H54 (cell line): ENCODE measurements at places on chromosomes 1 and 21.

GRCh38 chr1:53892911-53893310 lies 1.1 kb upstream of the DIO1 start:
- no peak for DNase-seq

- no peak for DNase-seq
Observed at GRCh38 chr1:234720709-234721441, 110.9 kb upstream of the IRF2BP2 start.

DNA sequence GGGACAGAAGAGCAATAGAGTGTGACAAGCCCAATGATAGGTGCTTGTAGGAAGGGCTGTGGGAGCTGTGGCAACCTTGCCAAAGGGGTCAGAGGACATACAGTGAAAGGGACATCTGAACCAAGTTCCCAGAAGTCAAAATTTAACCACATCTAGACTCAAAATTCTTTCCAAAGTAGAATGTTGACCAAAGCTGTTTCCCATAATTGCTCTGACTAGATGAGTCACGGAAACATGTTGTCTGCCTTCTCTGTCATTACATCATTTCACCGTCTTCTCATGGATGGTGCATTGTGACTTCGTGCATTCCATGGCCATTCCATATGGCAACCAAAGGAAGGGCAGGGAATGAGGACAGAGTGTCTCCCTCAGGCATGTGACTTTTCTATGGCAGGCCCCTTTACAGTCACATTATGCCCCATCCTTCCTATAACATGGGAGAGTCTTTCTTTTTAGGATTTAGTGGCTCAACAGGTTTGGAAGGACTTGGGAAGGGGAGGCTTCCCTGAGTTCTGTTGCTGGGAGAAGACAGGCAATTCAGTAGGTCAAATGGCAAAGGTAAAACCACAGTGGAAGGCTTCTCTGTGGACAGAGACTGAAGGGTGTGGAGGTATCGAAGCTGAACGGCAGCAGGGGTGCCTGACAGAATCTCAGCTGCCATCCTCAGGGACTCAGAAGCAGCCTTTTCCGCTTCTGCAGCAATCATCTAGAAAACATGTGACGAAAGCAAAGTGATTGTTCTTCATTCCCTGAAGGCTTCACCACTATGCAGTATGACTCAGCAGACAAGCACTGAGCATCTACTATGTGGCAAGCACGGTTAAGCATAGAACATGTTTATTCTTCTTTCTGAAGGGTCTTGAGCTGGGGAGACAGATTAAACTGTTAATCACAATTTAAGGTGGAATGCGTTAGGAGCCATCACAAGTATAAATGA lies 24.7 kb downstream of the NPHS2 start:
- peak; percentile 14 for DNase-seq

GRCh38 chr1:43547538-43548072 lies 16.9 kb downstream of the PTPRF start:
- no peak for DNase-seq

GRCh38 chr1:221327954-221328353 lies 413.9 kb downstream of the DUSP10 start:
- no peak for DNase-seq

GRCh38 chr1:199151634-199152425 lies 513.0 kb downstream of the PTPRC start:
- no peak for DNase-seq

DNA sequence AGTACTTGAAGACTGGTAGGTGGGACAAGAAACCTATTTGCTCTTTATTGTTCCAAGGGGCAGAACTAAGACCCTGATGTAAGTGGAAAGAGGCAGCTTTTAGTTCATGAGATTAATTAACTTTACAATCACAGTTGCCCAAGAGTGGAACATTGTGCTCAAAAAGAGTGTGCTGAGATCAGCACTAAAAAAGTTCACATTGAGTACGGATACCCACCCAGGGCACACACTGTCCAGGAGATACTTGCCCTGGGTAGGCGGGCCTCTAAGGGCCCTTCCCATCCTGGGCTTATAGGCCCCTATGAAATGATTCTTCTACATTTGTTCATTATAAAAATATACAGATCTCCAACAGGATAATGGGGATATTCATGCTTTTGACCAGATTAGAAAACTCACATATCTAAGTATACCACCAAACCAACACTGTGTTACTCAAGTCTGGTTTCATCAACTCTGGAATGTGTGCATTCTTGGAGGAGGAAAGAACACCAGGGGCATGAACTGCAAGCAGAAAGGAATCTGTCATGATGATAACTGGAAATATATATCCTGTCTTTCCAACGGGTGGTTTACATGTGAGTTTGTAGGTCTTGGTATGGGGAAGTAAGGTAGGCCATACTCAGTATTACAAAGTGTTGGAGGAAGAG lies 626.2 kb downstream of the SMYD3 start:
- no peak for DNase-seq

- no peak for DNase-seq
Observed at GRCh38 chr1:26459148-26459547, 13.1 kb upstream of the HMGN2 start.

DNA sequence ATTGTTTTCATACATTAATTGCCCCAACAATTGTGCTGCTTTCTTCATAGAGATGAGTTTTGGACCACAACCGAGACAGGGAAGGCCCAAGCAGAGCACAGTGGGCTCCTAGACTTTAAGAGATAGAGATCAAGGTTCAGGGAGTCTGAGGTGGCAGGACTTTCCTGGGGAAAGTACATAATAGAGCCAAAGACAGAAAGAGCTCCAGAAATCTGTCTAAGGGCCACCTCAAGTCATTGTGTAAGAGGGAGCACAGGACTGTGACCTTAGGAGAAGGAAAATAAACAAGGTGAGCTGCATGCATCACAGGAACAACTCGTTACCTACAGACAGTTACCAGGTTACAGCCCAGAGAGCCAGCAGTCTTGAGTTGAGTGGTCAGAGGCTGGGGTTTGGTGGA lies 41.3 kb upstream of the CR2 start:
- no peak for DNase-seq

DNA sequence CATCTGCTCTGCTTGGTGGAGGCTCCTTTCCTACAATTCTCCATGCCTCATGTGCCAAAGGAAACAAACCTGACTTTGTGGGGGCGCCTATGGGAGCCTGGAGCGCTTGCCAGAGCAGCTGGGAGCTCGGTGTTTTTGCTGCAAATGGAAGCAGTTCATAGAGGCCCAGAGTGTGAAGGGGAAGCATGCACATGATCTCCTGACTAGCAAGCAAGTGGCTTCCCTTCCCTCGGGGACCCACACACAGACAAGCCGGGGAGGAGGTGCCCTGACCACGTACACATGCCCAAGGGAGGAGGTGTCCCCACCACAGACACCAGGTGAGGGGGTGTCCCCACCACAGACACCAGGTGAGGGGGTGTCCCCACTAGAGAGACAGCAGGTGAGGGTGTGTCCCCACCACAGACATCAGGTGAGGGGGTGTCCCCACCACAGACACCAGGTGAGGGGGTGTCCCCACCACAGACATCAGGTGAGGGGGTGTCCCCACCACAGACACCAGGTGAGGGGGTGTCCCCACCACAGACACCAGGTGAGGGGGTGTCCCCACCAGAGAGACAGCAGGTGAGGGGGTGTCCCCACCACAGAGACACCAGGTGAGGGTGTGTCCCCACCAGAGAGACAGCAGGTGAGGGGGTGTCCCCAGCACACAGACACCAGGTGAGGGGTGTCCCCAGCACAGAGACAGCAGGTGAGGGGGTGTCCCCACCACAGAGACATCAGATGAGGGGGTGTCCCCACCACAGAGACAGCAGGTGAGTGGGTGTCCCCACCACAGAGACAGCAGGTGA lies 106.8 kb downstream of the CRYAA start:
- no peak for DNase-seq

DNA sequence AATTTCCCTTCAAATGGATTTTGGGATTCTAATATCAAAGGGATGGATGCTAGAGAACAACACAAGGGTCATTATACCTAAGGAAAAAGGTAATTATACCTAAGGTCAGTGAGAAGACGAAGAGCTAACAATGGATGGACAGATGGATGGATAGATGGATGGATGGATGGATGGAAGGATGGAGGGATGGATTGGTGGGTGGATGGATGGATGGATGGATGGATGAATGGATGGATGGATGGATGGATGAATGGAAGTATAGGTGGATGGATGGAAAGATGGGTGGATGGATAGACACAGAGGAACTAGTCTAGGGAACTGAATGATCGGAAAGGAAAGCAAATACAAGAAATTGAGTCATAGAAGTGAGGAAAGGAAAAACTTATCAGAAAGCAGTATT lies 34.0 kb downstream of the SLC35F3 start:
- DNase-seq, result no peak

GRCh38 chr1:77857552-77857951 lies 30.9 kb upstream of the NEXN start:
- no peak for DNase-seq

DNA sequence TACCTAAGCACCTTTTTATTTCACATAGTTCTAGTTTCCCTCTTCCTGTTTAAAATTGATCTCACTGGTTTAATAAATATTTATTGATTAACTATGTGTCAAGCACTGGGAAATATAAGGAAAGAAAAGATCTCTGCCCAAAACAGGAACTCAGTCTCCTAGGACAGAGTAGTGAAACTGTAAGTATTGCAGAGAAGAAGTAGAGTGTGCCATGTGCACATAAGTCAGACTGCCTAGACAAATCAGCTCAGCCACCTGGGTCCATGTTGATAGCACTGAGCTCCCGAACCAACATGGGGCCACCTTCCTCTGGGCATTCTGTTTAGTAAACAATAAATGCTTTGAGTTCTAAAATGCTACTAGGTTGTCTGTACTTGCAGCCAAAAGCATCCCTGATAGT lies 9.8 kb upstream of the SSX2IP start:
- DNase-seq, result no peak

- DNase-seq, result no peak
Observed at GRCh38 chr1:172628401-172628800, 30.5 kb upstream of the FASLG start.

DNA sequence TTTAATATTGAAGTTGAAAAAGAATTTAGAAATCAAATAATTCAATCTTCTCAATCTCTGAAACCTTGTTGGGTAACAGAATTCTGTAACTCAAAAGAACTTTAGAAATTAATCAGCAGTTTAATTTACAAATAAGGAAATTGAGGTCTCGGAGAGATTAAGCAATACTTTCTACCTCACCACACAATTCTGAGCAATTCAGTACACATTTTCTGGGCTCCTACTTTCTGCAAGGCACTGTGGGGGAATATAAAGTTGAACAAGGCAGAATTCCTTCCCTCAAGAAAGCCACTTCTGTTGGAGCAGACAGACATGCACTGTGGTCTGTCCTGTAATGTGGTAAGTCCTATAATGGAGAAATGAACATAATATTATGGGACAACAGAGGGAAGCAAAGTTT lies 47.7 kb downstream of the MEF2D start:
- no peak for DNase-seq

- DNase-seq, result no peak
Observed at GRCh38 chr1:12158357-12159092, 8.3 kb upstream of the TNFRSF1B start.

DNA sequence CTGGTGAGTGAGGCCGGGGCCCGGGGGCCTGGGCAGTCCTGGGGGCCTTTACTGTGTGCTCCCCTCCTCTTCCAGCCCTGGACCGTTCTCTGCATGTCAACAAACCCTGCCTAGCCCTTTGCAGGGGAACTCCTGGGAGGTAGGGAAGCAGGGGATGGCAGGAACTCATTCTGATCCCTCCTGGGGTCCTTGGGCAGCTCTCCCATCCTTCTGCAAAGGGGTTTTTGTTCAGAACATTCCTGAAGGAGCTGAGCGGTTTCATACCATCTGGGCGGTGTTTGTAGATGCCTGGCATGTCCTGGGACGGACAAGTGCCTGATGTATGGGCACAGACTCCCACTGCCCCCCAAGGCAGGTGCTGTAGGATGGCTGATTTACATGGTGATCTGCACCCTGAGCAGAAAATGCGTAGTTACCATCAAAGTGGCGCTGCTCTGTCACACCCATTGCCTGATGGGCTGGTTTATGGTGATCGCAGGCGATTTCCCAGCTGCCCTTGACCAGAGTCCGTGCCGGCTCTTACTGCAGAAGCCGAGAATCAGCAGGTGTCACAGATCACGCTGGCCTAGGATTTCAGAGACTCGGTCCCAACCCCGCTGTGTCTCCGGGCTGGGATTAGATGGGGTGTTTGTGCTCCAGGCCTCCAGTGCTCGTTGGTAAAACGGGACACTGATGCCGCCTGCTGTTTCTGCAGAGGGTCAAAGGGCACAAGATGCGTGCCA lies 71.6 kb upstream of the TRAPPC10 start:
- DNase-seq, result no peak

GRCh38 chr1:184745929-184746638 lies 8.6 kb downstream of the EDEM3 start:
- no peak for DNase-seq

DNA sequence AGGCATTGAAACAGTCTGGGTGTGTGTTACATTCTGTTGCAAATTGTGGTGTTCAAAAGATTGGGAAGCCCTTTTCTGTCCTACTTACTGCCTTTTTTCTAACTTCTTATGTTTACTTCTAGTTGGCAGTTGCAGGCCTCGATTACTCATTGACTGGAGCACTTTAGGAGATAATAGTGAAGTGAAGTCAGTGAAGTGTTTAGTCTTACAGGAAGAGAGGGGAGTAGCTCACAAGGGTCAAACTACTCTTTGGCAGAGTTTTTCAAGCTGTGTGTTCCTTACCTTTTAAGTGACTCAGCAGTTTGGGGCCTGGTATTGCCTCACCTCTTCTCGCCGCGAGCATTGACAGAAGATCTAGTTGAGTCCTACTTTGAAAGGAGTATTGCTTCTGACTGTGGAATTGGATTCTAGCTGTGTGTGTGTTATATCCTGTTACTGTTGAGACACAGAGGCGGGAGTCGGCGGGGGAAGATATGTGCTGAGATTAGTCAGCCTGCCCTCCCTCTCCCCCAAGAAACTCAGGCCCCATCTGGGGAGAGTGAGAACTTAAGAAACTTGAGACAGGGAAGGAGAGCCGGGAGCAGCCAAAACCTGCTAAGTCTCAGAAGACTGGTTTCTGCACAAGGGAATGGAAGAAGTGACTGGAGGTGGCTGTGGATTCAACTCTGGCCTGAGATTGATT lies 19.3 kb downstream of the AHCYL1 start:
- peak; percentile 56 for DNase-seq

- DNase-seq, result no peak
Observed at GRCh38 chr1:93969371-93969770, 60.1 kb upstream of the GCLM start.

- no peak for DNase-seq
Observed at GRCh38 chr1:66350001-66350547, 183.9 kb upstream of the SGIP1 start.

GRCh38 chr21:31221043-31221442 lies 123.0 kb downstream of the TIAM1 start:
- DNase-seq, result no peak

DNA sequence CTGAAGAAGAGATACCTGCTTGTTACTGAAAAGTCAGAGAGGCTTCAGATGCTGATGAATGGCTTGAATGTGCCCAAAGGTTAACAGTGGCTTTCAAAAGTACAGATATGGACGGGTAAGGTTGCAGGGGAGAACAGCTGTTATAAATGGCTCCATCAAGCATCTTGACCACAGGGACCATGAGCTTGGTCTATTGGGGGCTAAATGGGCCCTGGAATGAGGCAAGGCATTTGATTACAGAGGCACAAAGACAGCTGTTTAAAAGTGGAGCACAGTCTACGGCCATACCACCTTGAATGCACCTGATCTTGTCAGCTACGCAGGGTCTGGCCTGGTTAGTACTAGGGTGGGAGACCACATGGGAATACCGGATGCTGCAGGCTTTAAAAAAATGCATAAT lies 48.3 kb downstream of the C1orf198 start:
- DNase-seq, result no peak

GRCh38 chr1:58895559-58896145 lies 111.8 kb upstream of the JUN start:
- DNase-seq, result no peak

GRCh38 chr21:46035809-46036695 lies 54.5 kb downstream of the COL6A1 start:
- DNase-seq, result no peak

GRCh38 chr1:107198561-107198960 lies 57.7 kb downstream of the NTNG1 start:
- DNase-seq, result no peak
